HTR-8/SVneo (cell line): ENCODE measurements at places on chromosomes 11 and 22.

- DNase-seq, result no peak
Measured at GRCh38 chr22:16960884-16961249, 47.2 kb downstream of the GAB4 start.

- DNase-seq, result no peak
Measured at GRCh38 chr22:19846620-19847344, 7.9 kb downstream of the GNB1L start.

DNA sequence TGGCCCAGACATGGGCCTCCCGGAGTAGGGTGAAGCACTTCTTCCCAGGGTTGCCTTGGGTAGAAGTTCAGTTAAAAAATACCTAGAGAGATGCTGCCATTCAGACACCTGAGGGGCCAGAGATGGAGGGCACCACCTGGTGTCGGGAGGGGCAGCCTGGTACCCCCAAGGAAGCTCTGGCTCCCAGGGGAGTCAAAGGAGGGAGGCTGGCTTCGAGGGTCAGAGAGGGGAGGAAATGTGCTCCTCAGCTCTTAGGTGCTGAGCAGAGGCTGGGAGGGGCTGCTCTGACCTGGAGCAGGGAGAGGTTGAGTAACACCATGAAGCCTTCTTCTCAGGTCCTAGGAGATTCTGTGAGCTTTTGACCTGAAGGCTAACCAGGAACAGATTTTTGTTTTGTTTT, 1.1 kb downstream of the USP35 start:
- DNase-seq, result no peak

DNA sequence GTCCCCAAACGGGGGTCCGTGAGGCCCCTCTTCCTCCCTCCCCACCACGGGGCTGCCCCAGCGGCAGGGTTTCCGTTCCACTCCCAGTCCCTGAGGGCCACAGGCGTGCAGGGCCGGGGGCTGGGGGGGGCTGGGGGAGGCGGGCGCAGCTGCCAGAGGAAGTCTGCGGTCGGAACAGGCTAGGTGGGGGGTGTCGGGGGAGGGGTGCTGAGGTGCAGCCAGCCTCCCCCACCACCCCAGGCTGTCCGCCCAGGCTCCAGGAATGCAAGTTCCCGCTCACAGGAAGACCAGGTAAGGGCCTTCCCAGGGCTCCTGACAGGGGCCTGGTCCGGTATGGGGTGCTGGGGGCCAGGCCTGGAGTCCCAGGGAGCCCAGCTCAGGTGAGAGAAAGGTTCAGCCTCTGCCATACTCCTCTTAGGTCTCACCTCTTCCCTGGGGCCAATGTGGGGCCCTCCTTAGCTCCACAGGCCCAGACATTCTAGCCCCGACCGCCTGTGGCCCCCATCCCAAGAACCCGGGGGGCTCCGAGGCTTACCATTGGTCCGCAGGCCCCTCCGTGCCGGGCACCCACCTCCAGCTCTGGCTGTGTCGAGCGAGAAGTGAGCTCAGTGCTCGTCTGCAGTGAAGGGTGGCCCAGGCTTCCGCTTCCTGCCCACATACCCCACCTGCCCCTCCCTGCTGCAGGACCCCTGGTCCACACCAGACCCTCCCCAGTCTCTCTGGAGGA, at the start of gene PTPRCAP:
TSS of gene PTPRCAP (minus strand) at position 601 of the 727 bp plus-strand sequence. CDS start at position 538, 63 bp downstream.
- no peak for DNase-seq
